ENCODE measurements at places on chromosomes 4 and X.

GRCh38 chr4:3406021-3406420 is 35.7 kb upstream of the HGFAC start:
- DNase-seq: no peak

DNA sequence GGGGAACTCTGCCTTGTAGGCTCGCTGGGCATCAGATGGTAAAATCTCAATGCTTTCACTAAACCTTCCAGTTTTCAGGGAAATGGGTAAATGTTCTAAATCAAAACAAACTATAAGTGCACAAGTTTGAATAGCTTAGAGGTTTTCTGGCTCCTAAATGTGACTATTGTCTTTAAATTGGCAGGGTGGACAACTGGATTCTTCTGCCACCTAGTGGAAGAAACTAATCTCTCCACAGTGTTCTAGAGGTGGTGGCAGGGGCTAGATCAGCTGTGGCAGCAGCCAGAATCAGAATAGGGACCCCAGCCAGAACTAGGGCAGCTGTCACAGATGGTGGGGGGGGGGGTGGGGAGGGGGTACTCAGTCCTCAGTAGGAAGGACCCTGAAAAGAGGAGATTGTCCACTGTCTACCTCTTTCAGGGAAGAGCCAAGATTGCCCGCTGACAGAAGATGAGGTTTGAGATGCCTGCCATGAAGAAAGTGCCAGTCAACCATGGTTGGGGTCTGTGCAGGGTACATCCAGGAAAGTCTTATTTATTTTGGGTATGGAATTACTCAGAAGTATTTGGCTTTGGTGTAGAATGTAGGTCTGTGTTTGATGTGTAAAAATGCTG is 201.4 kb downstream of the CCNG2 start:
- DNase-seq: peak; percentile 51

DNA sequence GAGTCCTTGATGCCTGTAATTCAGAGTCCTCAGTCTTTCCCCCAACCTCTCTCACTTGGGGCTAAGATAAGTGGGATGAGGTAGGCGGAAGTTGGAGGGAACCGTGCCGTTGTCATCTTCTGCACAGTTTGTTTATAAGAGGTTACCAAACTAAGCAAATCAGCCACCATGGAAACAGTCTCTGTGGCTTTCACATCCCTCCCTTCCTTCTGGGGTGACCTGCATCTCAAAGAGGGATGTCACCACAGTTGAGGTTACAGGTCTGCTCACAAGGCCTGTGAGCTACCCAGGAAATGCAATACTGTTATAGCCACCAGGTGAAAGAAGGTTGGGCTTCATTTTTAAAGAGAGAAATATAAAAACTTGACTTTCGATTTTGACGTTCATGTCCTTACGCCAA is 26.3 kb downstream of the RTL5 start:
- DNase-seq: no peak

GRCh38 chrX:150365990-150366911 is 3.1 kb downstream of the MAMLD1 start:
- DNase-seq: no peak

GRCh38 chr4:72451349-72451748 is 117.7 kb downstream of the ADAMTS3 start:
- no peak for DNase-seq

DNA sequence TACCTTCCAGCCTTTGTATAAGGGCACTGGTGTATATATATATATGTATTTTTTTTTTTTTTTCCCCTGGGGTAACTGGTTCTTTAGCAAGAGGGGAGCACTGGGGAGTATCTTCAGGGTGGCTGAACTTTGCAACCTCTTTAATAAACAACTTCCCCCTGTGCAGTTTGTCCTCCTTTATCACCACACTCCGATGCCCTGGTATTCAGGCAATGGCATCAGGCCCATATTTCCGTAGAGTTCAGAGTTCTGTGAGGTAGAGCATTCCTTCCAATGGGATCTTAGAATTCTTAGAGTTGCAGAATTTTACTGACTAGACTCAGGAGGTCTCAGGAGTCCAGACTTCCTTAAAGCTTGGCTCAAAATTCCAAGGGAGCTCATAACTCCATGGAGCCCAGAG is 24.6 kb downstream of the NYX start:
- DNase-seq: no peak

- no peak for DNase-seq
Observed at GRCh38 chrX:150664290-150664689, 28.9 kb upstream of the MTMR1 start.

DNA sequence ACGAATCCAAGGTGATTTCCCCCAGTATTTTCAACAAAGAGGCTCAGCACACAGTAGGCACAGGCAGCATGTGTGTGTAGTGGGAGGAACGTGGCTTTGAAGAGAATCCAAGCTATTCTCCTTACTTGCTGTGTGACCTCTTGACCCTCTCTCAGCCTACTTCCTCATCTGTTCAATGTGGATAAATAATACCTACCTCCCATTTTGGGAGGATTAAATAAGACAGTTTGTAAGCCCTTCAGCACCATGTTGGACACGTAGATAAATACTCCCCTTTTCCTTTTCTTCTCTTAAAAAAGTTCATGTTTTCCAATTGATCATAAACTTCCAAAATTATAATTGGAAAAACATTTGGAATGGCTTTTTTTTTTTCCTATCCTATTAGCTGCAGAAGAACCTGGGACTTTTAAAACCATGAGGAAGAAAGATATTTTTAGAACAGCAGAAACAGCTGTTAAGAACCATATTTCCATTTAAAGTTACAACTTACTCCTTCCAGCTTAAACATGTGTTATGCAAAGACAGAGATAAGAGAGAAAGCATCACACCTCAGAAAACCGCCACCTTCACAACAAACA is 56.1 kb upstream of the TMEM131L start:
- DNase-seq: no peak

GRCh38 chr4:159655547-159655946 is 552.7 kb downstream of the RAPGEF2 start:
- no peak for DNase-seq

- DNase-seq: no peak
Observed at GRCh38 chr4:13266687-13267086, 217.5 kb downstream of the RAB28 start.

GRCh38 chr4:168380290-168380689 is 61.7 kb upstream of the DDX60 start:
- DNase-seq: no peak

- no peak for DNase-seq
Observed at GRCh38 chr4:175277816-175278215, 359.7 kb downstream of the ADAM29 start.

- no peak for DNase-seq
Observed at GRCh38 chr4:98345838-98346237, 84.7 kb downstream of the RAP1GDS1 start.

GRCh38 chrX:40394302-40394701 is 186.5 kb upstream of the ATP6AP2 start:
- DNase-seq: no peak

Data from AG08396 (cell line).